ENCODE measurements at places on chromosomes 2 and 18.

- no peak for DNase-seq
Measured at GRCh38 chr2:235576337-235576910, 82.6 kb downstream of the AGAP1 start.

DNA sequence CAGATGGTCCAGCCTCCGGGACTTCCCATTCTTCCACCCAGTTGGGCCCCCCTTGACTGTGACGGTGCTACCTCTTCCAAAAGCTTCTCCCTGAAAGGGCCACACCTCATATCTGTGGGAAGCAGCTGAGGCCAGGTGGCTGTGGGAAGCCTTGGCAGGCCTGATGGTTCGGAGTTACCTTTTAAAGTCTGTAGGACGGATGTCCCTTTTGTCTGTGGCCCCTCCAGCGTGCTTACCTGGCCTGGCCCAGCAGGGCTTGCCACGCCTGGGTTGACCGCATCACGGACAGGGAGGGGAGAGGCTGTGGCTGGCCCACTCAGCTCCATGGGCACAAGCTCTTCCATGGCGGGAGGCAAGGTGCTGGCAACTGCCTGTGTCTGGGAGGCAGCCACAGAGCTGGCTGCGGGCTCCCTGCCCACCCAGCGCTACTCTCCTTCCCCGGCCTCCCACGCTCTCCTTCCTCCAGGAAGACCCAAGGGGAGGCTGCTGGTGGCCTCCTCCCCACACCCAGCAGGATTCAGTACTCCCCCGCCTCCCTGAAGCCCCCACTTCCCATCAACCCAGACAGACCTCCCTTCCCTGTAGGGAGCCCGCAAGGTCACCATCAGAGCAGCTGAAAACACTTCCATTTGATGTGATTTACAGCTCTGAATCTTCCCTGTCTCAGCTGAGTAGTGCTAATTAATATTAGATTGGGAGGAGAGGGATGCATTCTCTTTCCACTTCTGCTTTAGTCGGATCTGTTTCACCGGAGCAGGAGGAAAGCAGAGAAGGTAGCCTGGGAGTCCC is 52.8 kb downstream of the EDAR start:
- DNase-seq, result no peak

- no peak for DNase-seq
Measured at GRCh38 chr2:108870069-108870644, 83.6 kb downstream of the CCDC138 start.

DNA sequence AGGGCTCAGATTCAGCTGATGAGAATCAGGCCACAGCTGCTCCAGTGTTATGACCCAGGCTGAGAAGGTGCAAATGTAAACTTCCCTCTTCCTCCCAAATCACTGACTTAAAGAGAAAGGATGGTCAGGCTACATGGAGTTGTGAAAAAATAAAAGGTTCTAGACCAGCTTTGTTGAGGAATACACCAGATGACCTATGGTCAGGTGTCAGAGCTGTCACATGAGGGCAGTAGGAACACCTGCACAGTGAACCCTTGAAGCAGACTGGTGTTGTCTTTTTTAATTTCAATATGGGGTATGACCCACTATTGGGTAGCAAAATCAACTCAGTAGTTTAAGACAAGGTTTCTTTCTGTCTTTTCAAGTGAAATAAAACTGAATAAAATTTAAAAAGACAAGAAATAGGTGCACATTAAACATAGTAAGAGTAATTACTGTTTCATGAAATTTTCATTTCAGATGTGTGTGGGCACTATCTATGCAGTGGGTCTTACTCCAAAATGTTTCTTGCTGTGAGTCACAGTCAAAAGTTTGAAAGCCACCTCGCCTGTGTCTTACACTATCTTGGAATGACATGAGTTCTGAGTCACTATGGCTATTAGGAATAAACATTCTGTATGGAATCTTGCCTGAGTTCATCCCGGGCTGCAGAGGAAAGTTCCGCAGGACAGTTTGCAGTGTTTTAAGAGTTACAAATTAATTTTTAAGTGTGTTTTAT is 83.6 kb downstream of the ACVR1 start:
- no peak for DNase-seq

DNA sequence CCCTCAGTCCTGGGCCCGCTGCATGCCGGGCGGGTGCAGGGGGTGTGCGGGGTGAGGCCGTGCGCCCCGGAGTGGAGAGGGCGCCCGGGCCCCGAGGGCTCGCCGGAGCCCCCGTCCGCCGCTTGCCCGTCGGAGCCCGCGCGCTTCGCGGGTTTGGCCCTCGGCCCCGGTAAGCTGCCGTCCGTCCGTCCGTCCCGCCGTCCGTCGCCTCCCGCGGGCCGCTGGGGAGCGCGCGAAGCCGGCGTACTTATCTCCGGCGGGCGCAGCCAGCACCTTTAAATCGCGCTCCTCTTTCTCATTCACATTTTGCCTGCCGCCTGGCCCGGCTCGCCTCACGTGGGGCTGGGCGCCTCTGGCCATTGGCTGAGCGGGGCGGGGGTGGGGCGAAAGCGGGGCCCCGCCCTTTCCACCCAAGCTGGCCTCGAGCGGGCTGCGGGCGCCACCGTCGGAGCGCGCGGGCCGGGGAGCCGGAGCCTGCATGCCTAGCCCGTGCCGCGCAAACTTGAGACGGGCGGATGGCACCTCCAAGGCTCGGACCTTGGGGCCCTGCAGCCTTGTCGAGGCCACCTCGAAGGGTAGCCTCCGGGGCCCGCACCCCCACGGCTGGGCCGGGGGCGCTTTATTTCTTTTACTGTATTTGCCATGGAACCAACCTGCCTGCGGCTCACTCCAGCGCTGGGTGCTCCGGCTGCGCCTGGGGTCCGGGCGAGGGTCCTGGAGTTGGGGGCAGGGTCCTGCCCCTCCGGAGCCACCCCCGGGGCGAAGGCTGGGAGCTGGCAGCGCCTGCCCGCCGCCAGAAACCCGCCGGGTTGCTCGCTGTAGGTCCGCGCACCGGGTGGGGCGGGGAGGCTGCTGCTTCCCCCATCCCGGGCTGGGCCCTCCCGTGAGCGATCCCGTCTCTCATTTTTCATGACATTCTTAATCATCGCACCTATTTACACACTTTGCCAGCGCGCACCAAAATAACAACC is at the start of gene GBX2:
TSS of gene GBX2 (minus strand) at position 277 of the 971 bp plus-strand sequence. CDS start 415 bp downstream, outside the sequence.
- no peak for DNase-seq

- no peak for DNase-seq
Measured at GRCh38 chr2:28601616-28602015, 105.8 kb downstream of the PLB1 start.

GRCh38 chr18:58451115-58451971 is 177.5 kb downstream of the ALPK2 start:
- no peak for DNase-seq

DNA sequence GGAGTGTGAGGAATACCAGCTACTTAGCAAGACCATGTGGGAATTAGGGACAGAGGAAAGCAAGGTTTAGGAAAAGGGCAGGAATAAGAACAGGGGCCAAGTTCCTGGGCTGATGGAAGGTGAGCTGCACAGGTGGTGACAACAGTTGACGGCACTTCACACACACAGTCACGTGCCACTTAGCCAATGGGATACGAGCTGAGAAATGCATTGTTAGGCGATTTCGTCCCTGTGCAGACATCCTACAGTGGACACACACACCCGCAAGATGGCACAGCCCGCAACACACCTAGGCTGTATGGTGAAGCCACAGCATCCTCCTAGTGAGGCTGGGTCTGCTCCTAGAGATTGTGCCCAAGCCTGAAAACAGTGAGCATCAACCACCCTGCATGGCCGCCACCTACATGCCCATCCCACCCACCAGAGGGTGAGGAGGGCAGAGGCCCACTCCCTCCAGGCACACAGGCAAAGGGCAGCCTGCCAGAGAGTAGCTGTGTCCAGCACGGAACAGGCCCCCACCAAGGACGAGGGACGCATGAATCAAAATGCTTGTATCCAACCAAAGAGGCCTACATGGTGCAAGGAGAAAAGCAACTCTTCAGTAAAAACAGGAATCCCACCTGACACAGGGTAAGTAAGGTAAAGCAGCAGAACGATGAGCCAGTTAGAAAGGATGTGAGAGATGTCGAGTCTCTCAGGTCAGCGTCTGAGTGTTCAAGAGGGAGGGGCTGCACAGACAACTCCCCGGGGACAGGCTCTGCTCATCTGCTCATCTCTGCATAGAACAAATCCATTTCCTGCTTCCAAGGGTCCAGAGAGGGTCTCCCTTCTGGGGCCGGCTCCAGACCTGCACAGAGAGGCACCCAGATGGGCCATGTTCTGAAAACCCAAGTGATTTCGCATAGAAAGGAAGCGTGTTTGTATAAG is 51.3 kb downstream of the ZNF516 start:
- DNase-seq, result no peak

- no peak for DNase-seq
Measured at GRCh38 chr2:111945444-111946293, 47.3 kb downstream of the MERTK start.

GRCh38 chr2:129888461-129888860 is 91.0 kb upstream of the RAB6C start:
- DNase-seq, result no peak

DNA sequence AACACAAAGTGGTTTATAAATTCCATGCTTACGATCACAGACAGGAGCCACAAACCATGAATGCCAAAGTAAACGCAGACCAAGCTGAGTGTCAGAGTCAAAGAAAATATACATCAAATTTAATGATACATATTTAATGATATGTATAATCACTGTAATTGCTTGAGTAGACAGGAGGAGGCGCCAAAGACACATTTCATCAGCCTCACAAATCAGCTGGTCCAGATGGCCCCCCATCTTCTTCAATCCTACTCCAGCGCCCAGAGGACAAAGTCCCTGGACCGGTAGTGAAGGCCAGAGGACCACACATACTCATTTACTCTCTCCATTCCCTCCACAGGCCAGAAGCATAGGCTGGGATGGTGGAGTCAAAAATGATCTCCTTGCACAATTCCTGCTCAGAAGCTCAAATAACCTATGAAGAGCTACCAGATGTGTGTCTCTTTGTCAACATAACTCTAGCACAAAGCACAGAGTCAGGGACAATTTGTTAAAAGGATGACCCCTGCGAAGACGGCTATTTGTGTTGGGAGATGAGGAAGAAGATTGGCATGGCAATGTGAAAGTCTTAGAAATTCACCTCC is 149.3 kb upstream of the PGAP1 start:
- no peak for DNase-seq

DNA sequence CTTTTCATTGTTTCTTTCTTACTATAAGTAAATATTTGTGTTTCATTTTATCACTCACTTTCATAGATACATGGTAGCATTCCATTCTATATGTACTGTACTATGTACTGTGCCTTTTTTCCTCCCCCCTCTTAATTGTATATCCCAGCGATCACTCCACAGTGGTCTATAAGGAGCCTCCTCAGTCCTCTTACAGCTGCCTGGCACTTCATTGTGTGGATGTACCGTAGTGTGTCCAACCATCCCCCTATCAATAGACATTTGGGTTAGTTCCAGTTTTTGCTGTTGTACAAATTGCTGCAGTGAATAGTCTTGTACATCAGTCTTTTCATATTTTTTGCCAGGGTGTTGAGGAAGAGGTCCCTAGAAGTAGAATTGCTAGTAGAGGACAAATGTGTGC is 21.4 kb upstream of the DRC1 start:
- DNase-seq, result no peak

- DNase-seq, result no peak
Measured at GRCh38 chr18:48407358-48407757, 1.8 kb downstream of the ZBTB7C start.

DNA sequence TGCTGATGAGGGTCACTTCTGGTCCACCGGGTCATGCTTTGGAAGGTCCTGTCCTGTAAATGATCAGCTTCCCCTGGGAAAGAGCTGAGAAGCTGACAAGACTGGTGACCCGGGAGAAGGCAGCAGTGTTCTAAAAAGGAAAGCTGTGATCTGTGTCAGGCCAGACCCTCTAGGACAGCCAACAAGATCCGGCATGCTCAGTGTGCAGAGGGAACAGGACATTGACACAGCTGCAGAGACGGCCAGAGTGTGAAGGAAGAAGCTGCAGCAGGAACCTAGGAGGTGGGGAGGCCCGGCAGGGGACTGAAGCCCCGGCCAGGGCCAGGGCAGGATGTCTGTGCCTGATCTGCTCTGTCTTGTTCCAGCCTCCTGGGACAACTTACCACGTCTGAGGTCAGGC is 372.7 kb upstream of the ID2 start:
- no peak for DNase-seq

DNA sequence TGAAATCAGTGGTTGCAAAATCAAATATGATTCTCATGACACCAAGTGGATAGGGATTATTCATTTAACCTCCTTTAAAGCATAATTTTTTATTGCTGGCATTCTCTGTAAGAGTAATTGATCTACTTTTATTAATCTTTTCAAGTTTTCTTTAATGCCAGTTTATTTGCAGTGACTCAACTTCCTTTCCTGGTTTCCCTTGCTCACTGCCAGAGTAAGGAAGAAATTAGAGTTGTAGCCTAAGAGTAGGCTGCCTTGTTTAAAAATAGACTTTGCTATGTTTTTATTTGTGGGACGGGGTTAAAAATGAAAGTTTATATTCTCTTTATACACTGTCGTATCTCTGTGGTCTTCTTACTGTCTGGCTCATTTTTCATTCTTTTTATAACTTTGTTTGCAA is 148.6 kb downstream of the WDR7 start:
- DNase-seq, result no peak

GRCh38 chr18:68548904-68549870 is 165.7 kb downstream of the TMX3 start:
- no peak for DNase-seq

GRCh38 chr2:45652090-45653031 is 886 bp downstream of the PRKCE start:
- peak; percentile 42 for DNase-seq

DNA sequence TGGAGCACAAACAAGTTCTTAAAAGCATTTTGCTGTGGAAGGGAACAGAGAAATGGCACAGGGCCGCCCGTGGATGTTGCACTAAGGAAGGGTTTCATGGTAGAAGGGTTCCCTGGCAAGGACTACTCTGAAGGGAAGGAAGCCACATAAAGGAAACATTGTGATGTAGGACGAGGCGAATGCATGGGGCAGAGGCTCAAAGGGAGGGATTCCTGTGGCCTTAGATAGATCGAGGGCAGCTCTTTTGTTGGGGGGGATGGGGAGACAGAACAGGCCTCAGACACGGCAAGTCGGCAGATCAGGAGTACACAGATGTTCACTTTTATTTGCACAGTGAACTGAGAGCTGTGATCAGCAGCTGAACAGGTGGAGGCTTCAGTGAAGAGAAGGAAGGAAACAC is 205.4 kb downstream of the SNTG2 start:
- DNase-seq, result no peak

DNA sequence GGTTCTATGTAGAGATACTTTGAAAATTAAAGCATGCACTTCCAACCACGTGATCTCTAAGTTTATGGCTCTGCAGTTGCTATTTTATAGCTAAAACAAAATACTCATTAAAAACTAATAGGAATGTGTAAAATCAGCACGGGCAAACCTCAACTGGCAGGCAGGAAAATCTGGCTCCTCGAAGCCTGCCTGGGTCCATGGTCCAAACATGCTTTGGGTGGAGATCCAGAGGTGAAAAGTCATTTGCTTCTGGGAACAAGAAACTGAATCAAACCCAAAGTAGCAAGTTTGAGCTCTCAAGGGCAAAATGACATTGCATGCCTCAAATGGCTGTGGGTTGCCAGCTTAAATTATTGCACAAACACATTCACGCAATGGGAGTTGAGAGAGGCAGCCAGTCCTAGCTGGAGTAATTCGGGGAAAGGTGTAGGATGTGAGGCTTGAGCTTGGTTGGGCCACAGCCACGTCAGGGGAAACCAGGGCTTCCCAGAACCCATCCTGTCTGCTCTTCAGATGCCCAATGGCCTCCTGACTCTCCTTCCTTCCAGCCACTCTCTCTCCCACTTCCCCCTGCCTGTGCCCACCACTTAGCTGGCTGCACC is 75.2 kb upstream of the LCLAT1 start:
- no peak for DNase-seq

Data from stimulated activated naive CD4-positive, alpha-beta T cell (primary cell).